ENCODE measurements at places on chromosomes 7 and 10. TPM values are rescaled to one million over a fixed set of nuclear protein-coding genes. Genes with fewer than 3 reads are reported as not detected.
A peak's percentile ranks its signal among the peaks of the same experiment; 100 is the strongest.

DNA sequence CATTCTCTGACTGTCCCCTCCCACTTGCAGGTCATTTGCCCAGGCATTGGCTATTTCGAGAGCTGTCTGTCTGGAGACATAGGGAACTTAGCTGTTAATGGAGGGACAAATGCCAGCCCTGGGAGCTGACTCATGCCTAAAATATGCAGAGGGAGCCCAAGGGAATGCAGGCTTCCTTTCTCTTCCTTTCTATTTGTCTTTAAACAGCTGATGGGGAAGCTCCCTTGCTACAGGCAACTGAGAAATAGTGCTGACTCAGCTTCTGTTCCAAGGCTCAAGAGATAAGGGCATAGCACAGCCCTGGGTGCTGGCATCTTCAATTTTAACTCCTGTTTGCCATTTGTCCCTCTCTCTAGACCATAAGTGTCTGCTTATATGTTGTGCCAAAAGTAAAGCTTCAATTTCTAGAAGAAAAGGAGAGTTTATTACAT, 82.7 kb upstream of the C1GALT1 start:
- H3K27ac ChIP-seq: no peak overlapping the region
- no peaks in the 10 kb centered on the region for H3K36me3 ChIP-seq
- no peak overlapping the region for H3K4me3 ChIP-seq
- H3K4me1 ChIP-seq: no peaks in the 10 kb centered on the region
- peak; percentile 69 for DNase-seq

DNA sequence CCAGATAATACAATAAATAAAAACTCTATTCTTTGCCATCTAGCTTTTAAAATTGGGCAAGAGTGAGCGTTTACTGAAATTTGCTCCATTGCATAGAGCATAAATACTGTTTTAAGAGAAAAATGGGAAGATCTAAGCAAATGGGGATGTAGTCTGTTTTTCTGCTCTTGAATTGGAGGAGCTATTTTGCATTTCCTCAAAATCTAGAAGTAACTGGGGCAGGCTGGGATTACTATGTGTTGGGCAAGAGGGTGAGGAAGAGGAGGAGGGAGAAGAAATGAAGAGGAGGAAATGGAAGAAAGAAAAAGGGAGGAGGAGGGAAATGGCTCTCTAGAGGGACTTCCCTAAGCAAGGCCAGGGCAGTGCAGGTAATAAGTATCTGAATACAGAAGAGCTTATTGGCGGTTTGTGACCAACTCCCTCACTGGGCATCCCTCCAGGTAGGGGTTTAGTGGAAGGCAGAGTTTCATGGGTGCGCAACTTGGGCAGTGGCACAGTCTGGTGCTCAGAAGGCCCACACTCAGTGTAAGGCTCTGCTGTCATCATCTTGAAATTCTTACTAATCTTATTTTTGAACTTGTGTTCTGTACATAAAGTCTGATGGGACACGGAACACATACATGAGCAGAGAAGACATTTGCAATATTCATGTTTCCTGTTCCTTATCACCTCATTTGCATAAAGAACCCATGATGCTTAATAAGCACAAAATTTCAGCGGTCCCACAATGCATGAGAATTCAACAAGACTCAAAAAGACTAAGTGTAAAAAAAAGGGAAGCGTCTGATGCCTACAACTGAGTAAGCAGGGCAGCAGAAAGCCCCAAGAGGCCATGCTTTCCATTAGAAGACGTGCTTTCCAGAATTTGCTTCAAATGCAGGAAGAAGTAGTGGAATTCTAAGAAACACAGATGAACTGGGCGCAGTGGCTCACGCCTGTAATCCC, 116.9 kb downstream of the EVX1 start:
- H3K4me1 ChIP-seq: no peaks in the 10 kb centered on the region
- DNase-seq: no peak
- H3K4me3 ChIP-seq: no peak overlapping the region
- no peaks in the 10 kb centered on the region for H3K36me3 ChIP-seq
- H3K27ac ChIP-seq: no peak overlapping the region

GRCh38 chr10:132447446-132448247, 50.6 kb downstream of the PWWP2B start:
- peaks cover 16% of the 10 kb centered on the region for H3K4me1 ChIP-seq
- H3K27ac ChIP-seq: peak overlapping the region; percentile 94
- H3K36me3 ChIP-seq: no peaks in the 10 kb centered on the region
- no peaks in the 10 kb centered on the region for H3K27me3 ChIP-seq
- DNase-seq: no peak

- no peaks in the 10 kb centered on the region for H3K36me3 ChIP-seq
- DNase-seq: no peak
- H3K4me1 ChIP-seq: no peaks in the 10 kb centered on the region
- H3K27me3 ChIP-seq: no peaks in the 10 kb centered on the region
Measured at GRCh38 chr10:71079761-71080380, 132.5 kb upstream of the UNC5B start.

DNA sequence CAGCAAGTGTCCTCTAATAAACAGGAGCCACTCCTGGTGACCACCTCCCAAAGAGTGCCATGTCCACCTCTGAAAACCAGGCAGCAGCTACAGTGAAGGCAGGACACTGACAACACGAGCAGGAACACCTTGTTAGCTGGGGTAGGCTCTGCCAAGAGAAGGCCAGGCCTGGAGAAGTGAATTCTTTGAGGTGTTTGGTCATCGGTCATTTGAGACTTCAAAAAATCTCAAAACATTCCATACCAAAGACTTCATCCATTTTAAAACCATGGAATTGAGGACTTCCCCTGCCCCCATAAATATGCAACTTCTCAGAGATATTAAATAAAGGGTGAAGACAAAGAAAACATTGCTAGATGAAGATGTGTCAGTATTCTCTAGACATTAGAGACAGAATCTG, 28.4 kb upstream of the OPALIN start:
- no peak for DNase-seq
- H3K36me3 ChIP-seq: no peaks in the 10 kb centered on the region
- H3K27ac ChIP-seq: no peak overlapping the region
- no peaks in the 10 kb centered on the region for H3K27me3 ChIP-seq
- no peak overlapping the region for H3K4me3 ChIP-seq

DNA sequence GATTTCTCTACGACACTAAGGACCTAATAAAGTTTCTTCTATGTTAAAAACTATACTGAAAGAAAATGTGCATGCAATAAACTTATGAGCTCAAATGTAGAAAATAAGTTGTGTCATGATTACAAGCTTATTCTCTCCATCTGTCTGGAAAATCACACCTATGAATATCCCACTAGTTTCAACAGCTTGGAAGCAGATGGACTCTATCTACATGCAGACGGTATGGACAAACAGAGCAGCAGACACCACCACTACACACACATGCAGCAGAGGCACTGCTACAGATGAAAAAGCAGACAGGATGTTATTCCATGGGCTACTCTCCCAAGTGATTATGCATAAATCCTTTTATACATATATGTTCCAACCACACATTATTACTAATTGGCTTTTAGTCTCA, 123.4 kb upstream of the TARP start:
- H3K4me3 ChIP-seq: no peak overlapping the region
- no peaks in the 10 kb centered on the region for H3K36me3 ChIP-seq
- H3K27me3 ChIP-seq: no peaks in the 10 kb centered on the region
- no peaks in the 10 kb centered on the region for H3K4me1 ChIP-seq

LRRD1 gene
- not detected for total RNA-seq

CDC14C gene
- not detected for total RNA-seq

EN2 gene
- not detected for total RNA-seq

SFTPD gene
- 0.58 TPM for total RNA-seq

Data from uterus (tissue), 4 donors.